Stimulated activated CD4-positive, alpha-beta T cell treated with anti-CD3 and anti-CD28 coated beads, Interleukin-1b, Interleukin-23, amount 100 ng/mL, for 48 hours (primary cell): ENCODE measurements at places on chromosomes 6 and 20.

GRCh38 chr6:167148021-167148420 is 9.8 kb downstream of the GPR31 start:
- no peak for DNase-seq

DNA sequence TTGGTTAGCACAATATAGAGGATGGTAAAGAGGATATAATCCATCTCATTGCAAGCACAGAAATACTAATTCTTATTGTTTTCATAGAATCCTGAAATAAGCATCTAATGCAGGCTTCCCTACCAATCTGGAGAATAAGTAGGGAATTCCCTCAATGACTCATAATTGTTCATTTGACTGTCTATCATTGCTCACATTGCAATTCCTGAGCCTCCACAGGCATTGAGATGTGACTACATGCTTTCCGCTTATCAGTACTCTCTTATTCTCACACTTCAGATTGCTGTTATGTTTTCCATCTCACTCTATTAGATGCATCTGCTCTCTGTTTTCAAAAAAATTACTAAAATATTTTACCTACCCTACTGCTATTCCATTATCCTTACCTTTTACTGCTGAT is 216.2 kb upstream of the PRSS16 start:
- DNase-seq: no peak

- DNase-seq: peak; percentile 12
These were observed 16.3 kb downstream of the RPRD1B start for GRCh38 chr20:38049800-38050199.

DNA sequence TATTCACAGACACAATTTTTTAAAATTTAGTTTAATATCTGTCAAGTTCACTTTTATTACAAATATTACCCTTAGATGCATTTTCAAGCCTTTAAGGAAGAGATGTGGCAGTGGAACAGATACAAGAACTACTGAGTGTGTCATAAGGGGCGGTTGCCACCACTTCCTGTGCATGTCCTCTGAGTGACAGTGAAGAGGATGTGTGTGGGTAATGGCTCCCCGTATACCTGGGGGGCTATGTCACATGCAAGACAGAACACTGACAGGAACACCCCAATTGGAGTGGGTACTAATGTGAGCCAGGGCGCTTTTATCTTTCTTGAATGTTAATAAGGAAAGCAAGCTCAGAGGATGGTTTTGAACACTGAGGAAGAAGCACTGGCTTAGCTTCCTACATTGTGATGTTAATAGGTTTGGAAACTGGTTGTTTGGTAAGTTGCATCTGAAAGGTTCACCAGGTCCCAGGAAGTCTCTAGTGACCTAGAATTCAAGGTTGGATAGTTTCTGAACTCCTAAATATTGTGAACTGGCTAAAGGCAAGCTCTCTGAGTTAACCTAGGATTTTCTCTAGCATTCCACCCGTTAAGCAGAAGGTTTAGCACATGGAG is 83.4 kb upstream of the ASF1A start:
- peak; percentile 56 for DNase-seq

DNA sequence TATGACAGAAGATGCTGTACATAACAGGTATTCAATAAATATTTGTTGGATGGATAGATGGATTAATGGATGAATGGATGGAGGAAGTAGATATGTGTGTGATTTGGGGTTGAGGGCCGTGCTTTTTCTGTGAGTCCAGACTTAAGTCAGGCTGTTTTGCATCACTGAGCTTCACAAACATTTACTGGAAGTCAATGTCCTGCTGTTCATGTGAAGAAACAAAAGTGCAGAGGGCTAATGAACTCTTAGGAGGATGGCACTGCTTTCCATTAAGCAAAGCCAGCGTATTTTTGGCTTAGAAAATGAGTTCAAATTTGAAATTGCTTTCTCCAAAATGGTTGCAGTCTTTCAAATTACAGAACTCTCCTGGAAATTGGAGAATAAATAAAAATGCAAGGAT is 260.6 kb upstream of the SASH1 start:
- DNase-seq: no peak

GRCh38 chr6:88677356-88677755 is 286.1 kb downstream of the RNGTT start:
- no peak for DNase-seq
